ENCODE measurements at places on chromosomes 16 and 17.

- no peak for DNase-seq
Measured at GRCh38 chr17:12431188-12431587, 234.5 kb upstream of the MYOCD start.

GRCh38 chr17:7173687-7174602 lies 5.2 kb downstream of the ASGR1 start:
- no peak for DNase-seq

GRCh38 chr17:36849871-36850348 lies 87.4 kb upstream of the LHX1 start:
- no peak for DNase-seq

DNA sequence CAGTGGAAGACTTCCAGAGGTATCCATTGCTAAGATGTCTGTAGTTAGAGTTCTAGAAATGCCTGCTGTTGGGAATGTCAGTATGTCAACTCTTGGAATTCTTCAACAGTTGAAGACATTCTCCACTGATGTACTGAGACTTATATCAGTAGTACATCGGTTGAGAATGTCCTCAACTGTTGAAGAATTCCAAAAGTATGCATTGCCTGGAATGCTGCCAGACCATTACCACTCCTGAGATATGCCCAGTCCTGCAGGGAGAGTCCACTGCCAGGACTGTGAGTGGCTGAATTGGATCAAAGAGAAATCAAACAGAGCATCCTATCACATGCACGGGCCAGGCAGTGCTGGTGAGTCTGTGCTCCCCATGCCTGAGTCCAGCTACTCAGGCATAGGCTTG lies 42.0 kb downstream of the IL21R start:
- no peak for DNase-seq

- DNase-seq, result no peak
Measured at GRCh38 chr16:89279666-89280481, 62.4 kb downstream of the ZNF778 start.

DNA sequence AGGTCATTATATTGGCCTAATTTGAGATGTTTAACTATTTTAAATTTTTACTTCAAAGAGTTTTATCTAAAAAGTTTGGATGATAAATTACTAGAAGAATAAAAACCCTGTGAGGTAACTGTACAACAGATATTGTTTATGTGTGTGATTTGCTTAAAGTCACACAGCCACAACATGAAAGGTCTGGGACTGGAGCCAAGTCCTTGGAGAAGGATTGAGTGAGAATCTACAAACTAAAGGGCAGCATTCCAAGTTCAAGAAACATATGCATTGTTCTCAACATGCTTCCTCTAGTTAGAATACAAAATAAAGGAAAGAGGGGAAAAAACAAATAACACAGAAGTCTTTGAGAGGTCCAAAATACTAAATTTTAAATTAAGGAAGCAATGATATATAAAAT lies 131.5 kb upstream of the MON1B start:
- no peak for DNase-seq

GRCh38 chr17:39083270-39083669 lies 68.2 kb downstream of the PLXDC1 start:
- no peak for DNase-seq

GRCh38 chr16:57265850-57266530 lies 18.5 kb downstream of the PLLP start:
- no peak for DNase-seq
